Stimulated activated CD8-positive, alpha-beta memory T cell treated with anti-CD3 and anti-CD28 coated beads, Interleukin-4, amount 100 ng/mL, for 48 hours (primary cell): ENCODE measurements at places on chromosomes 16 and 17.

DNA sequence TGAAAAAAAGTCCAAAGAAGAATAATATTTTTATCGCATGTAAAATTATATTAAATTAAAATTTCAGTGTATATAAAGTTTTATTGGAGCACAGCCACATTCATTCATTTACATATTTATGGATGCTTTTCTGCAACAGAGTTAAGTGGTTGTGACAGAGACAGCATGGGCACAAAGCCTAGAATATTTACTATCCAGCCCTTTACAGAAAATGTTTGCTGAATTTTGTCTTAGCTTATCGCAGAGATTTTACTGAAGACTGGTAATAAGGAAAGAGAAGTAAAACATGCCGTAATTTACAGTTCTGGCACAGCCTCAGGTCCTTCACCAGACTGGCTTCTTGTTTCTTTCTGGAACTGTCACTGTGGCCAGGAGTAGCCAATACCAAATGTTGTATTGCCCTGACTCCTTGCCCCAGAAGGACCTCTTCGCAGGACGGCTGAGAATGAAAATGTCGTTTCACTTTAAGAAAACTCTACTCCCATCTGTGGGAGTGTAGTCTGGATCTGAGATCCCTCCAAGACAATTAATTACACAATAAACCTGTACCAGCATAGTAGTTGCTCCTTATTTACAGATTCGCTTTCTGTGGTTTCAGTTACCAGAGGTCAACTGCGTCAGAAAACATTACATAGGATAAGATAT, 94.9 kb upstream of the GOT2 start:
- no peak for DNase-seq

- no peak for DNase-seq
These were observed 115.3 kb downstream of the SLC39A11 start for GRCh38 chr17:72976971-72977770.

- DNase-seq: no peak
These were observed 36.0 kb downstream of the ZFHX3 start for GRCh38 chr16:73011926-73012325.

DNA sequence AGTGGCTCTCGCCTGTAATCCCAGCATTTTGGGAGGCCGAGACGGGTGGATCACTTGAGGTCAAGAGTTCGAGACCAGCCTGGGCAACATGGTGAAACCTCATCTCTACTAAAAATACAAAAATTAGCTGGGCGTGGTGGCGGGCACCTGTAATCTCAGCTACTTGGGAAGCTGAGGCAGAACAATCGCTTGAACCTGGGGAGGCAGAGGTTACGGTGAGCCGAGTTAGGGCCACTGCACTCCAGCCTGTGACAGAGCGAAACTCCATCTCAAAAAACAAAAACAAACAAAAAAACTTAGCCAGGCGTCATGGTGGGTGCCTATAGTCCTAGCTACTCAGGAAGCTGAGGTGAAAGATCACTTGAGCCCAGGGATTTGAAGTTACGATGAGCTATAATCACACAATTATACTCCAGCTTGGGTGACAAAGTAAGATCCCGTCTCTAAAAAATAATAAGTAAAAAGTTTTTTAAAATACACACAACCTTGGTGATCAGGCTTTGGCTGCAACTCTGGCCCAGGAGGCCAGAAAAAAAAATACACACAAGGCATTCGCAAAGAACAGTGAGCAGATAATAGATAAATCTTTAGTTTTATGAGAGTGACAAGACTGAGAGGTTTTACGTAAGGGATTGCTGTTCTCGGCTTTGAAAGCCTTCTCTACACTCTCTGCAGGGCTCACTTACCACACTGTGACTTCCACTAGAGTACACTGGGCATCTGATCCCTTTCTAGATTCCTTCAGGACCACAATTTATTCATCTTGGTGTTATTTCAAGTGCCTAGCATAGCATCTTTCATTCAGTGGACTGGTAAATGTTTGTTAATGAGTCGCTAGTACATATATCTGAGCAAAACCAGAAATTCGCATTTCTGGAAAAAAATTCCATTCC, 5.9 kb downstream of the GSPT1 start:
- DNase-seq: no peak

- no peak for DNase-seq
These were observed 1231.8 kb downstream of the CDH11 start for GRCh38 chr16:63890081-63890480.
